Activated naive CD8-positive, alpha-beta T cell treated with anti-CD3 and anti-CD28 coated beads for 36 hours (primary cell): ENCODE measurements at places on chromosomes 12 and 14.

- no peak for DNase-seq
Measured at GRCh38 chr12:121289962-121290361, 6.5 kb downstream of the CAMKK2 start.

- DNase-seq, result no peak
Measured at GRCh38 chr12:103268831-103269514, 226.8 kb downstream of the C12orf42 start.

- no peak for DNase-seq
Measured at GRCh38 chr14:67566908-67567307, 33.2 kb downstream of the PIGH start.

- no peak for DNase-seq
Measured at GRCh38 chr12:116376354-116377193, 99.1 kb upstream of the MED13L start.

- DNase-seq, result no peak
Measured at GRCh38 chr12:125229878-125230530, 164.8 kb downstream of the AACS start.

GRCh38 chr12:33277376-33277775 lies 162.2 kb downstream of the SYT10 start:
- DNase-seq, result no peak

DNA sequence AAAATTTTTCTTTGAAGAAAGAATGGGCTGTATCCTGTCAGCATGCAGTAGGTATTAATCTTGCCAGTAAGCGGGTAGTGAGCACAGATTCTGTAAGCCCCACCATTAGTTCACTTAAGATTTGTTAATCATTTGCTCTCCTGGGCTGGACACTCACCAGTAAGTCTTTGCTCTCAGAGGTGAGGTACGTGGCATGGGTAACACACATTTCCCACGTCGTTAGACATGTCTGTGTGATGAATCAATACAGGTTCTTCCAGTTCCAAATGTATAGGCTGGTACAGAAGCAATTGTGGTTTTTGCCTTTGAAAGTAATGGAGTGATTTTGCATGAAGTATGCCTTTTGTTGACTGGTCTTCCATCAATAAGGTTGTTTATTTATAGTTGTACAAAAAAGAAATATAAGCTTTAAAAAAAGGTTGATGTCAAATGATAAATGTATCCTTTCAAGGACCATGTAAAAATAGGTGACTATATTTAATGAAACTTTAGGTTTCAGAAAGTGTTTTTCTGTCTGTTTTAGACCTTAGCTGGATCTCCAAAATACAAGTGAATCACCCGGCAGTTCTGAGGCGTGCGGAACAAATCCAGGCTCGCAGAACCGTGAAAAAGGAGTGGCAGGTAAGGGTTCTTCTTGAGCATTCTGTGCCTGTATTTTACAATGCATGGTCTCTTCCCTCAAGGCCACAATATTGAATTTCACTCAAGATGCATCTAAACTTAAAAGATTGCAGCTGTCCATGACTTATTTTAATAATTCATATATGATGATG lies 45.5 kb downstream of the DERA start:
- no peak for DNase-seq

DNA sequence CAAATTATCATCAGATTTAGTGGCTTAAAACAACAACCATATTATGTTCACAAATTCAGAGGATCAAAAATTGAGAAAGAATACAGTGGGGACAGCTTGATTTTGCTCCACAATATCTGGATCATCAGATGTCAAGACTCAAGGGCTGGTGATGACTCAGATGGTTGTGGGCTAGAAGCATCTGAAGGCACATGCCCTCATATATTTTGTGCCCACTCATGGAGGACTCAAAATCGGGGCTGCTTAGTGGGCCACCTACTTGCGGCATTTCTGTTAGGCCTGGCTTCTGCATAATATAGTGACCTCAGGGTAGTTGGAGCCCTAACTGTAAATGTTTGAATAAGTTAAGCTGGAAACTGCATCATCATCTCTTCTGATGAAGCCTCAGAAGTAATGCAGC lies 584.5 kb downstream of the SLC16A7 start:
- DNase-seq, result no peak

DNA sequence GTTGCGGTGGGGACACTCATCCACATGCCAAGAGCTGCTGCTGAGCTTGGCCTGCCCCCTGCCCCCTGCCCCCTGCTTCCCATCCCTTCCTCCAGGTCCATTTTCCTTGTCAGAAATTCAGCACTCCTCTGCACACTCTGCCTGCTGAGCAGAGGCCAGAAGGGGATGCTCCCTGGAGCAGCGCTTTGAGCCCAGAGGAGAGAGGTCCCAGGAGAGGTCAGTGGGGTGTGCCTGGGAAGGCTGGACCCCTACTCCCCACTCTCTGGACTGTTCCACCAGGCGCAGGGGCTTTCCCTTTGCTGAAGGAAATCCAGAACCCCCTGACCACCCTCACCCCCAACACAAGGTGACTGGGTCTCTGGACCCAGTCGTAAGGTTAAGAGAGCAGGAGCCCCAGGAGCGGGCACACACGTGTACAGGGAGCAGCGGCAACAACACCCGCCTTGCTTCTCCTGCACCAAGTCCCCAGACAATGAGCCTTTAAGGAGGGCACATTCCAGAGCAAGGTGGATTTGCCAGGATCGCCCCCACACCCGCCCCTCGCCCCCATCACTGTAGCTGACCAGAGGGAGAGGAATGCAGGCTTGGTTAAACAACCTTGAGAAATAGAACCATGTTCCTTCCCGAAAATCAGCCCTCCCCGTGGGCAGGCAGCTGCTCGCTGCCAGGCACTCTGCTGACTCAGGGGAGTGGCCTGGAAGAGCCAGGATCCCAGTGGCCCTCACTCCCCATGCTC lies 30.7 kb downstream of the ISCA2 start:
- no peak for DNase-seq

DNA sequence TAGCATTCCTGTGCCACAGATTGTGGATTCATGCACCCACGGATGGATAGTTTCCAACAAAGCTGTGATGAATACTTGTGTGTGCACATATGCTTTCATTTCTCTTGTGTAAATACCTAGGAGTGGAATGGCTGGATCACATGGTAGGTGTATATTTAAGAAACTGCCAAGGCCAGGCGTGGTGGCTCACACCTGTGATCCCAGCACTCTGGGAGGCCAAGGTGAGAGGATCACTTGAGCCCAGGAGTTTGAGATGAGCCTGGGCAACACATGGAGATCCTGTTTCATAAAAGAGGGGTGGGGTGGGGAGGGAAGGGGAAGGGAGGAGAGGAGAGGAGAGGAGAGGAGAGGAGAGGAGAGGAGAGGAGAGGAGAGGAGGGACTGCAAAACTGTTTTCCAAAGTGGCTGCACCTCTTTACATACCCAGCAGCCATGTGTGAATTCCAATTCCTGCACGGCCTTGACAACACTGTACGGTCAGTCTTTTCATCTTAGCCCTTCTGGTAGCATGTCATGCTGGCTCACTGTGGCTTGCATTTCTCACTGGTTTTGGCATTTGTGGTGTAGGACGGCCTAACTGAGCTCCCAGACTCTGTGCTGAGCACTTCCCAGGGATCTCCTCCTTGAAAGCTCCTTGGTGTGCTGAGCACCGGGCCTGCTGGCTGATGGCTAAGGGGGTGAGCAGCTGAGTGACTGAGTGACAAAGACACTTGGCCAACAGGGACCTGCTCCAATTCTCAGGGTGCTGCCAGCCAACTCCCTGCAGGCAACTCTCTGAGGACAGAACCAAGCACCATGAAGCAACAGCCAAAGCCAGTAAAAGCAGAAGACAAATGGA lies 27.9 kb downstream of the SYNE3 start:
- DNase-seq, result no peak

DNA sequence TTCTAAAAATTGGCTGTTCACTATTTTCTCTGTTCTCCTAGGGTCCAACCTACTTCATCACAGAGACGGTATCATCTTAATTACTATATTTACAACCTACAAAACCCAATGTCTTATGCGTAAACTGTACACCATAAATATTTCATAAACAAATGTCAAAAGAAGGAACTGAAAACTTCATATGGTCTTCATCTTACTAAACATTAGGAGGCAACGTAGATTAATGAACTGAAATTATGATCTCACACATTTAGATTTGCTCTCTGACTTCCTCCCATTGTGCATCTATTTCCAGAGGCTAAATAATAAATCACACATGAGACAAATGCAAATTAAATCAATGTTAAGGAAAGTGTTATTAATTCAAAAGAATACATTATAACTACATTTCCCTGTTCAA lies 1850.6 kb upstream of the SEL1L start:
- no peak for DNase-seq

- DNase-seq, result peak; percentile 4
Measured at GRCh38 chr14:91021991-91022621, 38.3 kb downstream of the RPS6KA5 start.

- DNase-seq, result no peak
Measured at GRCh38 chr14:61392297-61392696, 70.9 kb downstream of the PRKCH start.

GRCh38 chr14:37413504-37414003 lies 181.5 kb downstream of the FOXA1 start:
- no peak for DNase-seq

- DNase-seq, result no peak
Measured at GRCh38 chr12:126506426-126507182, 1441.4 kb downstream of the AACS start.

DNA sequence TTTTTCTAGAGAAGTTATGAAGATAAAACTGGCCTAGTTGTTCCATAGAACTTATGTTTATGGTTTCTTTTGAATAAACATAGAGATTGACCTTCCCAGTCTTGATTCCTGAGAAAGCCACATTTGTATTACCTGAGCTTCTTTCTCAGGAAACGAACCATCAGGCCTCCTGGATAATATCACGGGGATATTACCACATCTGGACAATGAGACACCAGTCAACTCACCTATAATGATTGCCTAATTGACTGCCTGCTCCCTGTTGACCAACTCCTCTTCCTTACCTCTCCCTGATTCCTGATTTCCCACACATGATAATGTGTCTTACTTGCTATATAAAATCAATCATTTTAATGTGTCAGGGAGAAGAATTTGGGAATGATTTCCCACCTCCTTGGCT lies 822.7 kb downstream of the LRFN5 start:
- DNase-seq, result no peak

DNA sequence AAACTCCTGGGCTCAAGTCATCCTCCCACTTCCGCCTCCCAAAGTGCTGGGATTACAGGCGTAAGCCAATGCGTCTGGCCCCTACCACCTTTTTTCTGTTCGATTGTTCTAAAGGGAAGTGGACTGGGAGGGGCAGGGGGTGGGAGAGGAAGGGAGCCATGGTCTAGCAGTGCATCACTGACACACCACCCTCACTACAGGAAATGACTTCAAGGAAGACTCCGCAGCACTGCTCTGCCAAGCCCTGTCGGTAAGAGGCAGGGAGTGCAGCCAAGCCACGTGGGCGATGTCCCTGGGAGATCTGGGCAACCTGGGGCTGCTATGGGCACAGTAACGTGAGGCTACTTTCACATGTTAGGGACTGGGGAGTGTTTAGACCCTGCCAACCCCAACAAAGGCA lies 18.0 kb downstream of the LRRC74A start:
- DNase-seq, result peak; percentile 66

DNA sequence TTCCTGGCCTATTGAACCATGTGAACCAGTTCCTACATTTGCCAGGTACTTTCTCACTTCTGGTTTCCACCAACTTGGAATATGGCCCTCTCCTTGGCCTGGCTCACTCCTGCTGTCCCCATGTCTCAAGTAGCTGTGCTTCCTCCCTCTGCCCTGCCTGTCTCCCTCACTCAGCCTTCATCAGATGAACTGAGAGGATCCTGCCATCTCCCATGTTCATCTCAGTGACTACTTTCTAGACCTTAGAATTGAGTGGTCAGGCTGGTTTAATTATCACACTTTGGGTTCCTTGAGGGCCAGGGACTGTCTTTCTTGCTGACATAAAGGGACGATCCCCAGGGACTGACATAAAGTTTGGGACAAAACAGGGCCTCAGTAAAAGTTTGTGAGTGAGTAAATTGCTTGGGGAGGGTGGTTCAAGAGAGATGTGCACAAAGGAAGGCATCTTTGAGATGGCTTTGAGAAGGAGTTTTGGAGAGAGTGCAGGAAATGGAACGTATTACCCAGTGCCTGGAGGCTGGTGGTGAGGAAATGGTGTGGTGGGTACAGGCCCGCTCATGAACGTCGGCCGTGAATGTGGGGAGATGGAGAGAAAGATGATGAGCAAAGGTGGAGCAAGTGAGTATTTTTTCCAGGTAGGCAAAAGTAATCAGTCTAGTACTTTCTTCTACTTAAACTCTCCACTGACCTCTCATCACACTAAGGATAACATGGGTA lies 20.8 kb downstream of the DYRK2 start:
- DNase-seq, result no peak
